Activated CD4-positive, CD25-positive, alpha-beta regulatory T cell treated with anti-CD3 and anti-CD28 coated beads, Interleukin-2, amount 50 U/mL, for 72 hours (primary cell): ENCODE measurements at places on chromosomes 16 and 17.

GRCh38 chr16:2902337-2903130 is 9.2 kb upstream of the FLYWCH1 start:
- no peak for DNase-seq

- peak; percentile 65 for DNase-seq
Observed at GRCh38 chr17:19237389-19238166, 412 bp downstream of the EPN2 start.

GRCh38 chr17:80844418-80844990 is 147.1 kb upstream of the CHMP6 start:
- DNase-seq = peak; percentile 23

- no peak for DNase-seq
Observed at GRCh38 chr16:89062389-89063345, 31.0 kb upstream of the ACSF3 start.

DNA sequence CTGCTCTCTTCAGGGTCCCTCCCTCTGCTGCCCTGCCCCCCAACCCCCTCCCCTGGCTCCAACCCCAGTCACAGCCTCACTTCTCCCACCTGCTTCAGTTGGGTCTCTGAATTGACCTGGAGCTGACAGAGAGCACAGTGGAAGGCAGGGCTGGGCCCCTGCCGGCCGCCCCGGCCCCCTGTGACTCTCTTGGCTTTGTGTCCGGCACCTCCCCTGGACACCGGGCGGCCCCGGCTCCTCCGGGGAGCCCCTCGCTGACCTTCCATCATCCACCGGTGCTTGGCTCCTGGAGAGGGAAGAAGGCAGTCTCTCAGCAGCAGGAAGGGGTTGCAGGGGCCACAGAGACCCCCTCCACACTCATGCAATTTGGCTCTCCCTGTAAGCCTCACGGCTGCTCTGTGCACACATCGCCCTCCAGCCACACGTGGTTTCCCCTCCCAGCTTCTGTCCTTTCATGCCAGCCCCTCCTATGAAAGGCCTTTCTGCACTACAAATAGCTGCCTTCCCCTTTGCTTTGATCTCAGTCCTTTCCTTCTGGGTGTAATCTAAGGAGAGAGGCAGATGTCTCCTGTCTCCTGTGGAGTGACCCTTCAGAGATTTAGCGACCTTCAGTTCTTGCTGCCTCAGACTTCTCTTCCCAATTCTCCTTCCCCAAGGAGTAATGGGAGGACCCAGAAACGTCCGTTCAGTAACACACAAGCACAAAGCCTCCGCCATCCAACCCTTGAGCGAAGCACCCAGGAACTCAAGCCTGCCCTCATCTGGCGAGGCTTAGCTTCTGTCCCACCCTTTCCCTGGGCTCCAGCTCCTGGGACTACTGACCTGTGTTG is 8.3 kb downstream of the NKIRAS2 start:
- DNase-seq = no peak

- DNase-seq = no peak
Observed at GRCh38 chr17:58245428-58246103, 7.2 kb downstream of the LPO start.

GRCh38 chr17:75288770-75289114 is 491 bp downstream of the SLC25A19 start:
- no peak for DNase-seq

DNA sequence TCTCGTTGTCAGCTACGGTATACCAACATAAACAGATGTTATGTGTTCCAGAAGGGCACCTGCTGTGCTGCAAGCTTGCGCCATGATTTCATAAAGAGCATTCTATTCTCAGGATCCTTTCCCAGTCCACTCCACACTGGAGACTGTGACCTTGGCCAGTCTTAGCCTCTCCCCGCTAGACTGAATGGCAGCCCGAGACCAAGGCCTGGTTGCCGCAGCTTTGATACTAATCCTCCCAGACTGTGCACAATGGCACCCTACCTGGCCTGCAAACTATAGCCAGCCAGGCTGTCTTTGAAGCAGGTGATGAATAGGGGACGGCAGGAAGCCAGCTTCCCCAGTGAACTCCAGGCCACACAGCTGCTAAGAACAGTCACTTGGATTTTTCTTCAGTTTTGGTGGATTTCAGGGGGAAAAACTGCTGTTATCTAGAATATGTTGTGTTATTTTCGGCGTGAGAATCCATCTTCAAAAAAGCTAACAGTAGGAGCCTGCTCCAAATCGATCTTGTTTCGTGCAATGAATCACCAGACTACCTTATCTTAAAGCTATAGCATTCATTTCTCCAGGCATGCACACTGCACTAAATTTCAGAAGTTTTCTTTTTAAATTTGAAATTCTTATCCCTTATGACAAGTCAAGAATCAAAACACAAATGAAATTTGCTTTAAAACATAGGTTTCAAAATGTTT is 289.0 kb downstream of the CEP112 start:
- DNase-seq = no peak

- no peak for DNase-seq
Observed at GRCh38 chr16:1691956-1692355, 13.9 kb downstream of the JPT2 start.

DNA sequence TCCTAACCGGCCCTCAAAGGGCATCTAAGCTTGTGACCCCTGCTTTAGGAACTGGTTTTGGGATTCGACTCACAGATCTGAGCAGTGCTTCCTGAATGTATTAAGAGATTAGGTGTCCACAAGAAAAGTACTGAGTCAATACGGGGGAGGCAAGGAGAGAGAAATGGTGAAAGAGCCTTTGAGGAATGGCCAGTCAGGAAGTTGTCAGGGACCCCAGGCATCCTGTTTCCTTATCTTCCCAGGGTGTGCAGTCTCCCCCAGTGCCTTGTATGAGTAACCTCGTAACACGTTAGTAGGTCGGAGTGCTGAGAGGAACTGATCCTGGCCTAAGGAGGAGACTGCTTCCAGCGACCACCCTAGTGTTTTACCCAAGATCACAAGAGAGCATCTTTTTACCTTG is 16.4 kb upstream of the TMED6 start:
- no peak for DNase-seq

- DNase-seq = no peak
Observed at GRCh38 chr16:88462396-88462795, 9.3 kb downstream of the ZFPM1 start.

GRCh38 chr16:31569360-31569717 is 41.6 kb downstream of the AHSP start:
- no peak for DNase-seq

DNA sequence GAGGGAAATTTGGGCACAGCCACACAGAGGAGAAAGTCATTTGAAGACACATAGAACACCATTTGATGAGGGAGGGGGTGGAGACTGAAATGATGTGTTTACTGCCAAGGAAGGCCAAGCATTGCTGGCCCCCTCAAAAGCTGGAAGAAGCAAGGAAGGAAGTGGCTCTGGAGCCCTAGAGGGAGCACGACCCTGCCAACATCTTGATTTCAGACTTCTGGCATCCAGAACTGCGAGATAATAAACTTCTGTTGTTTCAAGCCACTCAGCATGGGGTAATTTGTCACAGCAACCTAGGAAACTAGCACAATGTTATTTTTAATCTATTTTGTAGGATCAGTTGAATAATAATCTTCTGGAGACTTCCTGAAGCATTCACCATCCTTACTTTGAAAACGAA is 314.8 kb upstream of the GOT2 start:
- DNase-seq = no peak

- DNase-seq = no peak
Observed at GRCh38 chr17:47733674-47734410, 806 bp downstream of the TBX21 start.

- DNase-seq = no peak
Observed at GRCh38 chr16:29684679-29685078, 5.7 kb downstream of the QPRT start.

- DNase-seq = no peak
Observed at GRCh38 chr16:49505556-49505955, 132.0 kb downstream of the C16orf78 start.

DNA sequence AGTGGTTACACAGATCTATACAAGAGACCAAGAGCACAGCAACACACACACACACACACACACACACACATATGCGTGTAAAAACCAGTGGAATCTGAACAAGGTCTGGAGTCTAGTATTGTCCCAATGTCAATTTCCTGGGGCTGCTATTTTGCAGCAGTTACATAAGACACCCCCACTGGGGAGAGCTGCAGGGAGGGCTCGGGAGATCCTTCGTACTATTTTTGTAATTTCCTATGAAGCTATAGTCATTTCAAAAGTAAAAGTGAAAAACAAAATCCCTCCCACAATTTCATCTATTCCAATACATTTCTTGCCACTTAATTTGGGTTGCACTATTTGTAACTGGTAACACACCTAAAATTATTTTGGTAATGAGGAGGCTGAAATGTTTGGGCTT is 68.5 kb downstream of the C16orf95 start:
- DNase-seq = no peak

DNA sequence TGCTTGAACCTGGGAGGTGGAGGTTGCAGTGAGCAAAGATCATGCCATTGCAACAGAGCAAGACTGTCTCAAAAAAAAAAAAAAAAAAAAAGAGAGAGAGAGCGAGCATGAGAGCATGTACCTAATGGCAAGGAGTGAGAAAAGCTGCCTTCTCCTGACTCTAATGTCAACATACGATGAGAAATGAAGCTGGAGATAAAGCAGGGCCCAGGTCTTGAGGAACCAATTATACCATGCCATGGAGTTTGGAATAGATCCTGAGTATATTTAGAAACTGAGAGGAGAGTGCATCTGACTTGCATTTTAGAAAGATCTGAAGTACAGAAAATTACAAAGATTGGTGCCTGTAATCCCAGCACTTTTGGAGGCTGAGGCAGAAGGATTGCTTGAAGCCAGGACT is 3.8 kb upstream of the MAP2K6 start:
- DNase-seq = no peak

- DNase-seq = no peak
Observed at GRCh38 chr16:9679213-9679767, 502.9 kb downstream of the GRIN2A start.

- no peak for DNase-seq
Observed at GRCh38 chr16:58842156-58842555, 108.0 kb upstream of the GOT2 start.

DNA sequence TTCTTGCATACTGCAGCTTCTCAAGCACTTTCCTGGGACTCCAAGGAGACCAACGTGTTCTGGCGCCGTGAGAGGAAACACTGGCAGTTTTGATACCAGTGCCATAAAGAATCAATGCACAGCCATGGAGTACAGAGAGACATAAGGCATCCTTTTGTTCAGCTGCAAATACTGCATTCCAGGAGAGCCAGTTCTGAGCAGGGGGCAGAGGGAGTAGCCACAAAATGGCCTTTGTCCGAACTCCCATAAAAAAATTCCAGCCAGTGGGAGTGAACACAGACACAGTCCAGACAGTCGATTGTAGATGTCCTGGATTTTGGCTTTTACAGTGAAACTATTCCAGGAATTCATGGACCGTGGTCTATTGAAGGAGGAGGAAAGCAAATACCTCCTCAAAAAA is 36.2 kb upstream of the TEKT3 start:
- DNase-seq = no peak

DNA sequence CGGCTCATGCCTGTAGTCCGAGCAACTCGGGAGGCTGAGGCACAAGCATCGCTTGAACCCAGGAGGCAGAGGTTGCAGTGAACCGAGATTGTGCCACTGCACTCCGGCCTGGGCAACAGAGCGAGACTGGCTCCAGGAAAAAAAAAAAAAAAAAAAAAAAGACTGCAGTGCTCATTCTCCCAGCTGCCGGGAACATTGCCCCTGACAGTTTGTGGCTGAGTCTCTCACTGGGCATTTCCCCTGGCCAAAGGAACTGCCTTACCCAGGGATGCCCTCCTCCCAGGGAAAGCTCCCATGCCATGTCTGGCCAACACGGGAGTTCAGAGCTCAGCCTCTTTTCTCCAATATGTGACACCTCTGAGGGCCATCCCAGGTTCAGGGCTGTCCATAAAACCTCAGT is 21.3 kb upstream of the USP10 start:
- no peak for DNase-seq

- DNase-seq = no peak
Observed at GRCh38 chr16:4800290-4801041, 2.0 kb downstream of the ROGDI start.

DNA sequence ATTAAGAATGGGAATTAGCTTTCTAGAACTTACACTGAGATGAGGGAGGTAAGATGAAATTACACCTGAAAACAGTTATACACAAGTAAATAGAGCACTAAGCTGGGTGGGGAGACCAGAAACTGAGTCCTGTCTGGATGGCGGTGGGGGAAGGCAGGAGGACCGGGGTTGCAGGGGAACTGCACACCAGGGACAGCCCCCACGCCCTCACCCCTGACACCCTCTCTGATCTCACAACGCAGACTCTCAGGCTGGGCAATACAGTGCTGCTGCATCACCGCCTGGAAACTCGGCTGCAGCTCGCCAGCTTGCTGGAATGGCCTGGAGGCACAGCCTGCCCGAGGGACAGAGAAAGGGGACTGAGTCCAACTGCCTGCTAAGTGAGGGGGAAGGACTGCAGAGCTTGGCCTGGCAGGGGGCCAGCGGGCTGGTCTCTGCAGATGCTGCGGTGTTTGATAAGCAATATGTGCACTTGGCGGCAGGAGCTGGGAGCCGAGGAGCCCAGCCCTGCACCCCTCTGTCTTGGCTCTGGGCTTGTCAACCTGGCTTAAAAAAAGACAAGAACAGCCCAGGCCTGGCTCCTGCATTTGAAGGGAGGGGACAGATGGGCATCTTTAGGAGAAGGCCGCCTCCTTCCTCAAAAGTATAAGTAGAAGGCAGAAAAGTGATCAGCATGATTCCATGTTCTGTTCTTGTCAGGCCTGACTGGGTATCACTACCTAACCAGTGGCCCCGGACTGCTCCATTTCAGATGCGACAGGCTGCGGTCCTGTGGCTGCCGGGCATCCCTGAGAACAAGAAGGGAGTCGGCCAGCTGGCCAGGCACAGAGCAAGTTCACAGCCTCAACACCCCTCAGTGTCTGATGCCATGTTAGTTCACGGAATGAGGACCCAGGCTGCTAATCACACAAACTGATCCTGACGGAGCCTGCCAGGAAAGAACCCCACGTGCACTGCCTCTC is 30.2 kb downstream of the SPHK1 start:
- DNase-seq = no peak

GRCh38 chr17:82127704-82128103 is 29.7 kb upstream of the FASN start:
- DNase-seq = no peak

DNA sequence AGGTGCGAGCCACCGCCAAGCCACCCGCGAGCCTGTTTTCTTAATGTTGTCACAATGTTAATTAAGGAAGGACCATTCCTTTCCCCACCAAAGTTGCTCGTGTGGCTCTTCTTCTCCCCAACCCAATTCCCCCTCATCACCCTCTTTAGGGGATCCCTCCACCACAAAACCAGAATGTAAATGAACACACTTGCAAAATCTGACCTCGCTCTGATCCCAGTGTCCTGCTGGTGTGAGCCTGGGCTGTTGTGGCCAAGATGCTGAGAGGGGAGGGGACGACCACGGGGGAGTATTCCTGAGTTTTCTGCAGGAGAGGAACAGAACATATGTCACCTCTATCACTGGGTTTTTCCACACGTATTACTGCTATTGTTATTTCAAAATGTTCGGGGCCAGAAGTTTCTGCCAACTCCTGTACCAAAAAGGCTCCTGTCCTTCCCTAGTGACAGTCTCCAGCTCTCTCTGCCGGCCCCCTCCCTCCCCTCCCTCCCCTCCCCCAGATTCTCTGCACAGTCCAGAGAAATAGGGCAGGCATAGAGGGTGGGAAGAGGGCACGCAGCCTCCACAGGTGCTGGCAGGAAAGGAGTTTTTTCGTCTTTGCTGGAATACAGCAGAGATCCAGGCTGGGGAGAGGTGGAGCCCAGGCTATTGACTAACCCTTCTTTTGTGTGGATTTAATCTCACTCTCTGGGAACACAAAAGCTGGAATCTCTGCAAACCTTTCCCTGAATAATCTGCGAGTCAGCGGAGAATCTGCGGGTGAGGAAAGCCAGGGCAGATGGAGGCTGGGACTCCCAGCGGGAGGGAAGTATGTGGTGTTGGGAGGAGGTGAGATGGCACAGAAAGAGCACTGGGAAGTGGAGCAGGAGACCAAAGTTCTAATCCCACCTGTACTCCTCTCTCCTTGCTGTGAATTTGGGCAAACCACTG is 4.5 kb upstream of the CA4 start:
- no peak for DNase-seq
